Osteocyte (in vitro differentiated cells): ENCODE measurements at places on chromosomes 11 and 22.

DNA sequence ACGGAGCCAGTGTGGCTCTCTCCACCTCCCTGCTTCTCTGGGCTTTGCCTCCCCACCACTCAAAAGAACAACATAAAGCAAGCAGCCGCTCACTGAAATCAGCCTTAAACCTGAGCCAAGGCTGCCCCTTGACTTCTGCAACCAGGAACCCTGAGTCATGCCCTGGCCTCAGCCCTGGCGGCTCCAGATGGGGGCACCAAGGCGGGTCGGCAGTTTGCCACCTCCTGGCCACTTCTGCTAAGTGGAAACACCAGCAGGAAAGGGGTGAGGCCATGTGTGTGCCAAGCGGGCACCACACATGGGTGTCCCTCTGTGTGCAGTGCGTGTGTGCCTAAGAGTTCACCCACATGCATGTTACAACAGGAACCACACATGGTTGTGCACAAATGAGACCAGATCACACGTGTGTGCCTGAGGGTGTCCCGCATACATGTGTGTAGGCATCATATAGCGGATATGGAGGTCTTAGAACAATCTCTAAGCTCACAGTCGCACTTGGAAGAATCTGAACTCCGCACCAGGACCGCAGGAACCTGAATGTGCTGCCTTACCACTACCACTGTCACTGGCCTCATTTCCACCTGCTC, 221.2 kb downstream of the MN1 start:
- DNase-seq = no peak

- no peak for DNase-seq
These were observed 50.7 kb downstream of the PRR5L start for GRCh38 chr11:36346562-36347383.

GRCh38 chr11:113147249-113147648, 167.1 kb upstream of the TTC12 start:
- no peak for DNase-seq

- no peak for DNase-seq
These were observed 43.1 kb upstream of the PPARA start for GRCh38 chr22:46107089-46107664.

DNA sequence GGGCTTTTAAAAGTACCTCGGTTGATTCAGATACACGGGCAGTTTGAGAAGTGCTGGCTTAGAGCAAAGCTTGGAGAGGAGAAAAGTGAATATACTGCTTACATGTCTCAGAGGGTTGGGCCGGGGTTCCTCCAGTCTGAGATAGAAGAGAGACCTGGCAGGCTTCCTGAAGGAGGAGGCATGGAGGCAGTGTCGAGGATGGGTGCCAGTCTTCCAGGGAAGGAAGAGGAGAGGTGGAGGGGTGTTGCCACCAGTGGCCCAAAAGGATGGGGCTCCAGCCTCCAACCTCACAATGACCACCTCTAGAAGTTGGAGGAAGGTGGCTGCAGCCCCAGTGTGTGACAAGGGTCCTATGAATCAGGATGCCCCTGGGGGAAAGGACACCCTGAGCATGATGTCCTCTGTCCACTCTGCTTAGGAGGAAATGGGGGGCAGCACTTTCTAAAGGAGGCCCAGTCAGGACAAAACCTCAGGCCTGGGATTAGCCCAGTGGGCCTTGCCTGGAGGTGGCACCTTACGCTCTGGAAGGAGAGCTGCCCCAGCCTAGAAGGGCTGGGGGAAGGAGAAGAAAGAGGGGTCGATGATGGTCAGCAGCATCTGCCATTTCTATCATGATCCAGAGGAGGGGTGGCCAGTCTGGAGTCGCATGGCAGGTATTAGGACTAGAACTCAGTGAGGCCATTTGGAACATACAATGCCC, 65.2 kb downstream of the CD82 start:
- peak; percentile 64 for DNase-seq

DNA sequence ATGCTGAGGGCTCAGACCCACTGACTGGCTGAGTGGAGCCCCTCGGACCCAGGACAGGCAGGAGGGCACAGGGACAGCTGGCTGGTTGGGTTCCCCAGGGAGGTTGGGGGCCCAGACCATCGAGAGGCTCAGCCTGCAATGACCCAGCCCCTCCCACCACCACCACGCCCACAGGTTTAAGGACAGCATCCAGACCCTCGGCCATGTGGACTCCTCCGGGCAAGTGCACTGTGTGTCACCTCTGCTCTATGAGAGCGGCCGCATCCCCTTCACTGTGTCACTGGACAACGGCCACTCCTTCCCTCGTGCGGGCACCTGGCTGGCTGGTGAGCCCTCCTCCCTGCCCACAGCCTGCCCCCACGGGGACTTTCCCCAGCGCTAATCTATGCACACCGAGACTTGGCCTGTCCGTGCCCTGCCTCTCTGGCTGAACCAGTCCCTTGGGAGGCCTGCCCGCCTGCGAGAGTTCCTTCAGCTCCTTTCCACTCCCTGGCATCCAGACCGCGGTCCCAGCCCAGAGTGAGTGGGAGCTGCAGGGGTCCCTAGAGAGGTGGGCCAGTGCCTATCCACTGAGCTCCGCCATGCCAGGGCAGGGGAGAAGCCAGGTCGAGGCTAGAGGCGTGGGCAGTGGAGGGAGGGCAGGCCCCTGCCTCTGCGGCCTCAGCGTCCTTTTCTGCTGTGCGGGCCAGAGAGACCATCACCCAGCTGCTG, 2.2 kb downstream of the SUSD2 start:
- DNase-seq = no peak
